Tongue (tissue), 3 donors: ENCODE measurements at places on chromosomes 7 and 10. TPM values are rescaled to one million over a fixed set of nuclear protein-coding genes. Genes with fewer than 3 reads are reported as not detected.
A peak's percentile ranks its signal among the peaks of the same experiment; 100 is the strongest.

KIAA1549 gene
- 5.8 TPM for total RNA-seq

GRCh38 chr10:113631684-113632367 lies 32.0 kb downstream of the NRAP start:
- DNase-seq, result no peak

GRCh38 chr7:26627891-26628341 lies 236.5 kb downstream of the SKAP2 start:
- DNase-seq, result peak; percentile 9

DNA sequence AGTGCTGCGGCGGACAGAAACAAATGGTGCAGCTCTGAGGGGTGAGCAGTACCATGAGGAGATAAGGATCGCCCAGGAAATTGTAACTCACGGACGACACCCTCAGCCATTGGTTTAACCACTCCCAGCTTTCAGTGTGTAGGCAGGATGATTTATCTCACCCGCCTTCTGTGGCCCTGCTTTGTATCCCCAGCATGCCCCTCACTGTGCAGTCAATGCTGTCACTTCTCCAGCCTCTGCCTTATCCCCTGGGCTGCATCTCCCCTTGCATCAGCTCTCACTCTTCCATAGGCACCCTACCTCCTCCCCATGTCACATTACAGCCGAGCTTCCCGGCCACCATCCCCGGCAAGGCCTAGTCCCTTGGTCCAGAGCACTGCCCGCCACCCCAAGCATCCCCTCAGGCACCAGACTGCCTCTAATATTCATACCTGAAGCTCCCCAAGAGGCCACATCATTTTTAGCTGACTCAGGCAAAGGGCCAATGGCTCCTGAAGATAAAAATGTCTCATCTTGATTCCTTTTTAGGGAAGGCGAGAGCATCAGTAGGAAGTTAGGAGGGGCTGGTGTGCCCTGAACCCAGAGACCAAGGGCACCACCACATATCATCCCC lies 77.1 kb downstream of the CARD11 start:
- no peak for DNase-seq

- peak; percentile 16 for DNase-seq
These were observed 185.7 kb upstream of the AUTS2 start for GRCh38 chr7:69412331-69413146.

H2BK1 gene
- total RNA-seq, result not detected

- peak; percentile 85 for DNase-seq
These were observed 136.6 kb downstream of the PTPN20 start for GRCh38 chr10:47047577-47048525.

DNA sequence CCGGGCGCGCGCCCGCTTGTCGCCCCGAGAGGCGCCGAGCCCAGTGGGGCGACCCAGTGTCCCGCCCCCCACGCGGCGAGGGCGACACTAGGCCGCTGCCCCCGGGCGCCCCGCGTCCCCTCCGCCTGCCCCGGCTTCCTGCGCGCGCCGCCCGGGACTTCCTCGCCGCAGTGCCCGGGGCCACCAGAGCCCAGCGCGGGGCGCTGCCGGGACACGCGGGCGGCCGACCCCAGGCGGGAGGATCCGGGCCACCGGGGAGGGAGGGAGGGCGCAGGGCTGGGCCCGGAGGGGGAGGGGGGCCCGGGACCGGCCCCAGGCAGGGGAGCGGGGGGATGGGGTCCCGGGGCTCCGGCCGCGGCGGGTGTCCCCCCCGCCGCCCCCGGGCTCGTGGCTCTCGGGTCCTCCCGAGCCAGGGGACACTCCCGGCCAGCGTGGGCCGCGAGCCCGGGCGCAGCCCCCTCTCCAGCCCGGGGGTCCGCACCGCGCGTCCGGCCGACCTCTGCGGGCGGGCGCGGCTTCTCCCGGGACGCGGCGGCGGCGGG lies 435 bp upstream of the PWWP2B start:
- DNase-seq, result peak; percentile 78

DNA sequence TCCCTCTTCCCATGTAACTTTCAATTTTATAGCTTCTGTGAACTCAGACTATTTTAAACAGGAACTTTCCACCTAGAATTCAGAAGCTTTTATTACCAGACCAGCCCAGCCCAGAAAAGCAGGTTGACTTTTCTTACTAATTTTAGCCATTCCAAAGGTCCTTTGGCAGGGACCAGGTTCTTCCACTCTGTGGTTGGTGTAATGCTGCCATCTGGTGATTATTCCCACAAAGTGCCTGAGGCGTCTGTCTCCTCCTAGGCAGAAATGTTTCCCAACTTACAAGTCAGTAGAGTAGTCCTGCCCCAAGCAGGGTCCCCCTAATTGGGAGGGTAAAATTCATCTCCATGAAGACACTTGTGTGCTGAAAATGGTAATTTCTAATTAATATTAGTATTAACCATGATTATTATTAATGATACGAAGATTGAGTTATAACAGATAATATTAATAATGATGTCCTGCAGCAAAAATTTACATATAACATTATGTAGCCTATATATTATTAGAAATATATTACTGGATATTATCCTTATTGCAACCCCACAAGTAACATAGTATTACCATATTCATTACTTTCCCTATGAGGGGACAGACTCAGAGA lies 53.0 kb upstream of the PPP1R17 start:
- DNase-seq, result peak; percentile 85

GRCh38 chr7:71009636-71010035 lies 122.3 kb upstream of the GALNT17 start:
- DNase-seq, result no peak

GRCh38 chr7:144404946-144405345 lies 1.5 kb upstream of the NOBOX start:
- peak; percentile 25 for DNase-seq

DNA sequence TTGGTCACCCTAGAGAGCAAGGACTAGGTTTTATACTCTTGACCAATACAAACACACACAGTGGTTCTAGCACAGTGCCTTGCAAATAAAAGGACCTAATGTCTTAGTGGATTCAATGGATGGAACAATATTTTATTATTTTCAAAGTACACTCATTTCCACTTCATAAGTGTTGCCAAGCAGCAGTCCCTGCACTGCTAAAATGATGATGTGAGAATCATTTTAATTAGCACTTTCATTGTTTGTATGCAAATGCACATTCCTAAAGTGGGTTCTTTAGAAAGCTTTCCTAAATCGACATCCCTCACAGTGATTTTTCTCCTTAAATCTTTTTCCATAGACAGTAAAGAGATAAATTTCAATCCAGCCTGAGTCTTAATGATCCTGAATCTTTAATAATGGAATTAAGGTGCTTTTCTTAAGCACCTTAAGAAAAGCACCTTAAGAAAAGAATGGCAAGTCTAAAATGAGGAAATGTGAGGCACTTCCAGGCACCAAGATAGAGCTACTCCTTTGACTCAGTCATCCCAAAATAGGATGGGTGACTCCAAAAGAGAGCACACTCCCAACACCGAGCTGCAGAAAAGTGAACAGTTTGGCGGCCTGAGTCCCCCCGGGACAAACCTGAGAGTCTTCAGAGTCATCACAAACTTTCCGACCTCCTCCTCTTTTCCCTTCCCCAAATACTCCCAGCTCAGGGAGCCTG lies 84.5 kb downstream of the SORBS1 start:
- DNase-seq, result no peak

- DNase-seq, result no peak
These were observed 15.9 kb downstream of the NMT2 start for GRCh38 chr10:15152556-15152955.

- no peak for DNase-seq
These were observed 18.4 kb upstream of the EXOC6 start for GRCh38 chr10:92829786-92830377.

OIT3 gene
- 7.2 TPM for total RNA-seq

OR2A1 gene
- 0.10 TPM for total RNA-seq

NPM3 gene
- 34.0 TPM for total RNA-seq

DNA sequence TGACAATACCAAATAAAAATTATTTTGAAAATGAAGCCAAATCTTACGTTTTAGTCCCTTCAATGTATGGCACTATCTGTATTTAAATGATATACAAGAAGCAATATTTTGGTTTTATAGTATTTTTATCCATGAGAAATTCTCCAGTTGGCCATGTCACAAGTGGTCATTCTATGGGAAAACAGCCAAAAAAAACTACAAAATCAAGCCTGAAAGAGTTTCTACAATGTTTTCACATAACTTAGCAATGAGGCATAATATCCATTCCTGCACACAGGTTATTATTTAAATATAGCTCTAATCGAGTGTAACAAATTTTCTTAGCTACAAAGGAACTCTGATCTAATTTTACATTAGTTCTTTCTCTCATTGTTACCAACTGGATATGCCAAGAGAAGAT lies 5.4 kb downstream of the RAB11FIP2 start:
- no peak for DNase-seq

SSC4D gene
- total RNA-seq, result 0.41 TPM

- DNase-seq, result no peak
These were observed 39.4 kb downstream of the AOC1 start for GRCh38 chr7:150891740-150892139.

HOXA7 gene
- total RNA-seq, result not detected

DNA sequence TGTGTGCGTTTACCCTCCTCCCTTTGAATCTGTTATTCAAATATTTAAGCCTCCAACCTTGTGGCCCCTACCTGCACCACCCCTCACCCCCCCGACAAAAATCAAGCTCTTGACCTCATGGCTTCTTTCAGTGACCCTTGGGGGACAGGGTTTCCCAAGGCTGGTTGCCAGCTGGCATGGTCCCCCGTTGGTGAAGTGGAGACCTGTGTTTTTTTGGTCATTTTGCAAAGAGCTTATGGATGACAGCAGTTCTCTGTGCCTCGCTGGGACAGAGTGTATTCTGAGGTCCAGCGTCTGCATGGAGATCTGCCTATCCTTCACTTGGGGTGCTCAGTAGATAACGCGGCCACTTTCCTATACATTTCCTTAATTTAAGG lies 111.0 kb downstream of the TCF7L2 start:
- no peak for DNase-seq

GRCh38 chr10:20852303-20852702 lies 44.8 kb downstream of the NEBL start:
- no peak for DNase-seq

NAT16 gene
- not detected for total RNA-seq

DNA sequence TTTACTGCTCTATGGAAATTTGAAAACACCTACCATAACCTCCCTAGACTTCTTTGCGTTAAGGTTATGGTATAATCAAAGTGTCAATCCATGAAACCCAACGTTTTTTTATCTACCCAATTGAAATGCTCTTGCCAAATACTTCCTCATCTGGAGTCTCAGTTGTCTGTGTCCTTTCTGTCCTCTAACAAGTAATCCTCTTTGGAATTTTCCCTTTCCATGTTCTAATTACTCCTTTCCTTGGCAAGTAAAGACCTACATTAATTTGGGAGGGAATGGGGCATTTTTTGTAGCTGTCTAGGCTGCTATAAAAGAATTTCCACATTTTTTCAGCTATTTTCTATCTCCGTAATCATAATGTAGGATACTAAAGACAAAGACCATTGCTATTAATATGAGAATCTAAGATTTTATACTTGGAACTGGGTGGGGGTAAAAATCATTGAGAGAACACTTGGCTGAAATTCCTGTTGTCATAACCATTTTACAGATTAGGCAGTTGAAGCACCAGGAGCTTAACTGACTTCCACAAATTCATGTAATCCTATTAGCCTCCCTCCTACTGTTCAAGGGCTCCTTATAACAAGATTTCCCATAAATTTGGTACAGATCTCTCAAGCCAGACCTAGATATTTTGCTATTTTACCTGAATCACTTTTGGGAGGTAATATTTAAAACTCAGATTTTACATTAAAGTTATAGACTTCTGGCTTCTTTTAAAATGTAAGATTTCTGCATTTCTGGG lies 1307.6 kb downstream of the XPNPEP1 start:
- no peak for DNase-seq

DNA sequence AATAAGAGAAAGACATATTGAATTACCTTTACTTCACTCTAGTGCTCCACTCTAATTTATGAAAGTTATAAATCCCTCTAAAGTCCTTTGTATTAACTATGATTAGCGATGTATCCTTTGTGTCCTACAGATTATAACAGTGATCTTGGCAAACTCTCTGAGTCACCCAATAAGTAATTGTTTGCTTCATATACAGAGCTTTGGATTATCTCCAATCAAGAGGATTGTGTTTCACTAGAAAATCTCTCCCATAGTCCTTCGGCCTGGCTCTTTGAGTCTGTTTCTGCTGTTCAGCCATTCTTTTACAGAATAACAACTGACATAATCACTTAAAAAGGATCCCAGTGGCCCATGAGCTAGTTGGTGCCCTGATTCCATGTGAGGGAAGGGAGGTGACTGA lies 9.5 kb downstream of the LMOD2 start:
- DNase-seq, result no peak

CYP2C8 gene
- total RNA-seq, result 0.31 TPM

GRCh38 chr10:32049113-32049512 lies 7.1 kb downstream of the KIF5B start:
- DNase-seq, result no peak

DNA sequence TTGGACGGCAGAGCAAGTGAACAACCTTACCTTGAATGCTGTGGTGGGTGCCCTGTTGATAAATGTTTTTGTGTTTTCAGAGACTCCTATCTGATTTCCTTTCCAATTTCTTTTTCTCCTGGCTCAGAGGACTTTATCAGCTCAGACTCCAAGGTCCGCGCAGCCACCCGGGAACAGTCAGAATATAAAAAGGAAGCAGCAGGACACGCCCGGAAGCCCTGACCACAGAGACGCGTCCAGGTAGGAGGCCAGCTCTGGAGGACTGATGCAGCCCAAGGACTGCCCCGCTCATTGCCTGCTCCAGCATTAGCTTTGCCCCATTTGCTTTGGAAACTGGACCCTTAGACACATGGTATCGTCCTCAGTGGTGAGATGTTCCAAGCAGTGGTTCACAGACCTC lies 61.3 kb downstream of the TACC2 start:
- no peak for DNase-seq

TACC2 gene
- total RNA-seq, result 128 TPM

TMEM236 gene
- total RNA-seq, result 0.10 TPM

DNA sequence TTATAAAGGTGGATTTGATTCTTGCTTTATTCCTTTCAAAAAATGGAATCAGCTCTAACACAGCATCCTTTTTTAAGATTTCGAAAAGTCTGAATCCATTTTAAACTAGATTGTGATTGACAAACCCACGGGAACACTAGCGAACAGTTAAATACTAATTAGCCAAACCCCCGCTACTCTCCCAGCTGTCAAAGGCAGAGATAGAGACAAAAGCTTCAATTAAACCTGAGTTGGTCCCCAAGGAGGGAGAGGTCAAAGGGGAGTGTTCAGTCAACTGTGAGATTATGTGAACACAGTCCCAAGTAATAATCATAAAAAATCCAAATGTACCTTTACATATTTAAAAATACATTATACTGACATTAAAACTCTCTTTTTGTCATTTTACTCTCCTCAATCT lies 65.7 kb upstream of the TBX20 start:
- DNase-seq, result no peak

TSPAN15 gene
- total RNA-seq, result 64.6 TPM

GRCh38 chr10:128123846-128124245 lies 2.4 kb downstream of the MKI67 start:
- no peak for DNase-seq

DNA sequence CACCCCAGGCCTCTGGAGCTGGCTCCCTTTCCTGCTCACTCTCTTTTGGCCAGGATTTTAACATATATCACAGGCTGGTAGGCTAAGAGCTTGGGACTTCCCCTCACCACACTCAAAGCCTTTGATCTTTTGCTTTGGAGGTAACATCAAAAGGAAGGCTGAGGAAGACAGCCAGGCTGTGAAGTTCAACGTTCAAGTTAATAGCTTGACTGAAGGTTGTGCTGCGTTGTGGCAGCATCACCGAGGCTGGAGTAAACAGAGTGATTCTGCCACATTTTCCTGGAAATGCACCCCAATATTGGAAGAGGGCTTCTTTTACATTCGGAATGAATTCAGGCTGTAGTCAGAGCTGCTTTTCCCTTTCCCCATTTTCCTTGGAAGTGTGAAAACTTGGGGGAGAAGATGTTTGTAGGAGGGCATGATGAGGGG lies 57.3 kb downstream of the TCF7L2 start:
- DNase-seq, result no peak

IFIT3 gene
- total RNA-seq, result 11.0 TPM

INTS1 gene
- 38.7 TPM for total RNA-seq
